ENCODE measurements at places on chromosomes 3 and 15.

DNA sequence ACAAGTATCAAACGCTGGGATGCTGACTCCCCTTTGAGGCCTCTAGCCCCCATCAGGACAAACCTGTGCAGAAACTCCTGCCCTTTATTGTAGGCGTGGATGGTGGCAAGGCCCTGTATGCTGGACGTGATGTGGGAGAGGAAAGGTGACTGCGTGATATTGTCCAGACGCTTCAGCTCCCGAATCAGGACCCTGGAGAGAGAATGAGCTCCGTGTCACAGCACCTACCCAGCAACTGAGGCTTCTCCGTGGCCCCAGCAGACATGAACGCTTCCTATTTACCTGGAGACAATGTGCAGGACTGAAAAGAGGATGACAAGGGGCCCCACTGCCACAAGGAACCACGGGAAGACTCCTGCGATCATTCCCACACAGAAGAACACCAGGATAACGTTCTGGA is 65.0 kb upstream of the PARL start:
- DNase-seq: no peak

- no peak for DNase-seq
Observed at GRCh38 chr15:71219645-71220044, 104.4 kb downstream of the THSD4 start.

DNA sequence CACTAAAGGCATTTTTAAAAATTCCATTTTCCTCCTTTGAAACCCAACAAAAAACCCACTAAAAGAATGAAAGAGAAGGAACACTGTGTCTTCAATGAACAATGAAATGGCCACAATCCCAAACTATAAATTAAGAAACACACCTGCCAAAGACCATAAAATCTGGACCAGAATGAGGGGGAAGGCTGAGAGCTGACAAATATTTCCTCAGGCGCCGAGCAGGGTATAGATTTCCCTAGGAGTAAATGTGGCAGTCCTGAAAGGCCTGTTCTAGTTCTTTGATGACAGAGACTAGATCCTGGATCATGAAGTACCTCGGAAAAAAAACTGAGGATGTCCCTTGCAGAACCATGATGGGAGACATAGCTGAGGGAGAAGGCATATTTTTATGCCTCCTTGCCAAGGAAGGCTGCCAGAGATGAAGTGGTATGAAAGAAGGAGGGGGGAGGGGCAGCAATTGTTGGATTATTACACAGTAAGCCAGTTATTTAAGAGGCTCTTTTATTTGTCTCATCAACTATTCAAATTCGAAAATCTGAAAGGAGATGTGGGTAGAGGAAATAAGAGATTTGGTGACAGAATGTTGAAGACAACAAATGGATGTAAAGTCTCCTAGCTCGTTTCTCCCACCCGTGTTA is 275.3 kb upstream of the GOLGA6L4 start:
- DNase-seq: no peak

- DNase-seq: no peak
Observed at GRCh38 chr15:34851751-34852150, 56.4 kb upstream of the ACTC1 start.

DNA sequence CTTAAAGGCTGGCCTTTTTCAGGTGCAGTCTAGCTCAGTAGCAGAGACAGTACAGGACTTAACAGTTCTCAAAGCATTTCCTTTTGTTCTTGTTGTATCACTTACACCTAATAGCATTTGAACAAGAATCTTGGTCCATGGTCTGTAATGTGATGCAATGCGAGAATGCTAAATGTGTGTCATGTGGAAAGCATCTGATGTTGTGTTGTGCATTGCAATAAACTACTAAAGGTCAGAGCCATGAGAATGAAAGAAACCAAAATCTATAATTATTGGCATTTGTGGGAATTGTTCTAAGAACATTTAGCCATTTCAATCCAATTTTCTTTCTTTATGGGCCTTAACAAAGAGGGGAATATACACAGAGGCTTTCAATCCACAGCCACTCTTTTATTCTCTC is 324.5 kb upstream of the ROBO2 start:
- no peak for DNase-seq

GRCh38 chr3:169552533-169552932 is 111.0 kb downstream of the MECOM start:
- no peak for DNase-seq

DNA sequence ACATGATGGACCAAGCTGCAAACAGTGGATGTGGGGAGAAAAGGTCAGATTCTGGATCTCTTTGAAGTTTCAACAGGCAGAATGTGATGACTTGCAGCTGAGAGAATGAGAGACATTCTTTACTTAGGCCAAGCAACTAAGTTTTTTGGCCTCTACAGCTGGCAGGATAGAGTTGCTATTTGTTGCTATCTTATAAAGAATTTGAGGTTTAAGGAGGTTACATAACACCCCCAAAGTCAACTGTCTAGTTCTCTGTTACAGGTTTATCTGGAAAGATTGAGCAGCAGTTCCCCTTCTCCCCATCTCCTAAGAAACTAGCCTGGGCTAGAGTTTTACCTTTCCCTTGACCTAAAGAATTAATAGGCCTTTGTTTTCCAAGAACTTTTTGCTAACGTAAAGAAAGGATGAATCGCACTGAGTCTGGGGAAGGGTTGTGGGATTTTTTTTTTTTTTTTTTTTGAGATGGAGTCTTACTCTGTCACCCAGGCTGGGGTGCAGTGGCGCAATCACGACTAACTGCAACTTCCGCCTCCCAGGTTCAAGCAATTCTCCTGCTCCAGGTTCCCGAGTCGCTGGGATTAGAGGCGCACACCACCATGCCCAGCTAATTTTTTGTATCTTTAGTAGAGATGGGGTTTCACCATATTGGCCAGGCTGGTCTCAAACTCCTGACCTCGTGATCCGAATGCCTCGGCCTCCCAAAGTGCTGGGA is 26.6 kb upstream of the SLMAP start:
- DNase-seq: no peak

DNA sequence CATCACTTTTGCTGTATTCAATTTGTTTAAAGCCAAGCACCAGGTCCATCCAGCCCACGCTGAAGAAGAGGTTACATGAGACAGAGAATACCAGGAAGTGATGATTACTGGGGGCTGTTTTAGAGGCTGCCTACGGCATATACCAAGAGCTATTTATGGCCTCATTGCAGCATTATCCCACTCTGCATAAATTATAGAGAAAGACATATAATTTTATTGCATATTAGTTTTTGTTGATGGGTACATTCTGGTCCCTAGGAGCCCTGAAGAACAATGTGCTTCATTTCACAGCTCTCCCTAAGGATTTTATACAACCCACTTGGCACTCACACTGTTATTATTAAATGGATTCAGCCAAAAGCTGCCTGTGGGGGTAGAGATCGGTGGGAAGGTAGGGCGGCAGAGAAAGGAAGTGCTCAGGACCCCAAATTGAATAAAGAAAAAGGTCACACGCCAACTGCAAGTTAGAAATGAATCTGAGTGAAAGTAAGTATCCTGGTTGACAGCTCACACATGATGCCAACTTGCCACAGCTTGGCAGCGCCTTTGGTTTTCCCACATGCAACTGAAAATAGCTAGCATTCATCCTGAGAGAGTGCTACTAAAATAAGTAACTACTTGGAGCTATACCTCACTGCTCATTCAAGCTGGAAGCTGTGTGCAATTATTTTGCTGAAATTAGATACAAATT is 73.7 kb downstream of the CCNL1 start:
- no peak for DNase-seq

DNA sequence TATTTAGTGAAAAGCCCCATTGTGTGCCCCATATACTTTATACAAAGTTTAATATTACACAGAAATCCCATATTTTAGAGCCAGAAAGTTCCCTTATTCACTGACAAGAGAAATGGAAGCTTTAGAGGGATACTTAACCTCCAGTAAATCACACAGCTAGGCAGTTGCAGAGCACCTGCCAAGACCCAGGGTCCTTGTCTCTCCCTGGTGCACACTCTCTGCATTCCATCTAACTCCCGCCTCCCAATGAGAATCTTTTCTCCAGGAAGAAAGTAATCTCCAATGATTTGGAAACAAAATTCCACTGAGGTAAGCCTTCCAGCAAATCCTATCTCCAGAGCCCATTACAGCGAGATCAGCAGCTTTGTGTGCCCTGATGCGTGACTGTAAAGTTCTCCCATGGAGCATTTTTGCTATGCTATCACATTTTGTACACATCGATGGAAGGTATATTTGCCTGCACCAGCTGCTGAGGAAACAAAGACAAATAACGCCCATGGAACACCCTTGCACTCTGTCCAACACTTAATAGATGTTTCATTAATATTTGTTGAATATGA is 41.4 kb downstream of the ULK4 start:
- no peak for DNase-seq

DNA sequence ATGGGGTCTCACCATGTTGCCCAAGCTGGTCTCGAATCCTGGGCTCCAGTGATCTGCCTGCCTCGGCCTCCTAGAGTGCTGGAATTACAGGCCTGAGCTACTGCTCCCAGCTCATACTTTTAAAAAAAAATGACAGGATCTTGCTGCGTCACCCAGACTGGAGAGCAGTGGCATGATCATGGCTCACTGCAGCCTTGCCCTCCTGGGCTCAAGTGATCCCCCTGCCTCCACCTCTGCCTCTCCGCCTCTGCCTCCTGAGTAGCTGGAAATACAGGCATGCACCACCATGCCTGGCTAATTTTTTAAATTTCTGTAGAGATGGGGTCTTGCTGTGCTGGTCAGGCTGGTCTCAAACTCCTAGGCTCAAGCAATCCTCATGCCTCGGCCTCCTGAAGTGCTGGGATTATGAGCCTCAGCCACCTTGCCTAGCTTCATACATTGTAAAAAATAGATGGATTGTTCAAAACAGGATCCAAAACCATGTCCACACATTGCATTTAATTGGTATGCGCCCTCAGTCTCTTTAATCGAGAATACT is 8.9 kb downstream of the PHLDB2 start:
- no peak for DNase-seq

- DNase-seq: no peak
Observed at GRCh38 chr15:31203999-31204398, 102.5 kb upstream of the TRPM1 start.

DNA sequence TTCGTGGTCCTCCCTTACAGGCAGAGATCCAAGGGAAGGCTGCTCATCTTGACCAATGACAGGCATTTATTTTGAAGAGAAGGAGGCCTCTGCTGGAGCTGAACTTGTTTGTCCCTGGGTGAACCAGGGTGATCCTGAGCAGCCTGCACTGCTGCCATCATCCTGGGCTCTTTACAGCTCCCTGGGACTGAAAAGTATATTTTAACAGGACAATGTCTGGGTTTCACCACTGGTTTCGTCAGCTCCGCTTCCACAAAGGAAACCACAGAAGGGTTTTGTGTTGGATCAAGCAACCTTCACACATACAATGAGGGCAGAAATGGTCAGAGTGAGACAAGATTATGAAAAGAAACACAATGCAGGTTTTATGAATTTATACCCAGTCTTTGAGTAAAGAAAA is 400.7 kb upstream of the TPM1 start:
- DNase-seq: no peak

DNA sequence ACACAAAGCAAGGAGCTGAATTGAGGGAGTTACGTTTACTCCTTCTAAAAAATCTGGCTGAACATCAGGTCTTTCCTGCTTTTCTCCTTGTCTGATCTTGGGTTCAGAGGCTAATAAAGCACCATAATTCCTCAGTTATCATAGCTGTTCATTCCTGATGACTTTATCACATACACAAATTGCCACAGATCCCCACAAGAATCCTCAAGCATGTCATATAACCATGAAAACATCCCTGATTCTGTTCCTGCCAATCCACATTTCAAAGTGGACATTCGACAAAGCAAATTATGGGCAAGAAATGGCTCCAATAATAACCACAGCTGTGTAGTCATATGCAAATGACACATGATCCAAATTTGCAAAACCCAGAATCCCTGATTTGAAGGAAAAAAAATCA is 321.3 kb downstream of the MEX3B start:
- no peak for DNase-seq

GRCh38 chr3:23676093-23676492 is 129.7 kb upstream of the UBE2E1 start:
- no peak for DNase-seq

- no peak for DNase-seq
Observed at GRCh38 chr3:107740992-107741896, 218.5 kb downstream of the BBX start.

DNA sequence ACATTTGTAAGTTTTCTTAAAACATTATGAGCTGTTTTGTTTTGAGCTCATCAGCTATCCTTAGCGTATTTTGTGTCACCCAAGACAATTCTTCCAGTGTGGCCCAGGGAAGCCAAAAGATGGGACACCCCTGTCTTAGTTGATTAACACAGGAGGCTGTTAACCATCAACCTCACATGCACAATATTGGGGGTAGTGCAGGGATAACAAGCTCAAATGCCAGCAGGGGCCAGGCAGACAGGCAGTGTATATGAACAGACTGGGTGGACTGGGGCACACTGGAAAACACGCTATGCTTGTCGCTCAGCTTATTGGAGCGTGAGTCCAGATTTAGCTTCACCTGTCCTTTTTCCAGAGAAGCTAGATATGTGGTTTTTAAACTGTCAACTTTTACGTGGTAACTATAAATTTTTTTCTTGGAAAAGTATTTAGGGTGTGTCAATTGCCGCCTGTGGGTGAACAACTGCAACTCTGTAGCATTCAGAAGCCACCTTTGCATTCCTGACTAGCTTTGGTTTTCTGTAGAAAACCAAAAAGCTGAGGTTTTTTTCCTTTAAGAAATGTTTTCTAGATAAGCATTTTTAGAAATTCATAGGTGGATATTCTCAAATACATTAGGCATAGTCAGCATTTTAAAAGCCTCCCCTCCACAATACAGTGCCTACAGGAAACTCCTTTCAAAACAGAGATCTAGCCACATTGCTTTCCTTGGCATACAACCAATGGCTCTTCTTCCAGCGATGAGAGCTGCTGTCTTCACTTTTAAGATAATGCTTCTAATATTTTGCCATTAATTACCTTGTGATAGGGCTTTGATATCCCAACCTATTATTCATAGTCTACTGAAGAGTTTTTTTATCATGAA is 14.6 kb downstream of the PSMD6 start:
- DNase-seq: no peak

- no peak for DNase-seq
Observed at GRCh38 chr3:100059472-100059871, 54.8 kb downstream of the FILIP1L start.

GRCh38 chr3:194741916-194742315 is 56.2 kb downstream of the FAM43A start:
- DNase-seq: no peak

Data from stimulated activated CD4-positive, alpha-beta T cell treated with anti-CD3 and anti-CD28 coated beads, Interleukin-2, amount 100 ng/mL, for 24 hours (primary cell).